ENCODE measurements at places on chromosomes 6 and 20.

DNA sequence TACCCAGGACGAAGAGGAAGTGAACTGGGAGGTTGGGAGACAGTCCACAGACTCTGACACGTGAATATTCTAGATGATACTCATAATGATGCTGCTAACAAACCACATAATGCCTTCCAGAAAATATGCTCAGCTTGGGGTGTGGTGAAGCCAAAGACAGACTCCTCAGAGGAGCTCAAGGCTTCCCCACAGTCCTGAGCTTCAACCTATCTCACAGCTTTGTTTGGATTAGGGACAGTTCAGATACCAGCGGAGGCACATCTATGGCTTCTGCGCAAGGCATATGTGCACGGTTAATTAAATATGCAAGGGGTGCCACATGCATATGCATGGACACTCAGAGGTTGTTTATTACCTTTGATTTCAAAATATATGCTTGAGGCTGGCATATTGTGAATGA, 30.7 kb upstream of the MYLIP start:
- no peak for DNase-seq

DNA sequence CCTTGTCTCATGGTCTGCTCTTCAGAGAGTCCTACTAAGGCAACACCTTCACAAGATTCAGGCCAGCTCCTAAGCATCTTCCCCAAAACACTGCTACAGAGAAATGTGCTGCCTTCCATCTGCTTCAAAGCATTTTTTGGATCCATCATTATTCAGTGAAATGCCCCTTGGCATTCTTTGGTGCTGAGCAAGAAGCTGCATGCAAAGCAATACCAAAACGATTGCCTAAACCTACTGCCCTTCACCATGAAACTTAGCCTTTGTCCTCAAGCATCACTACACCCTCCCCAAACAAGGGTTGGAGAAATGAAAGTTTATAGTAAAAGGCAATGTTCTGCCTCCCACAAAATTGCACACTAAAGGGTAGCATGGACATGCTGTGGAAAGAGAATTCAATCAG, 93.5 kb downstream of the SNAP25 start:
- DNase-seq, result no peak

DNA sequence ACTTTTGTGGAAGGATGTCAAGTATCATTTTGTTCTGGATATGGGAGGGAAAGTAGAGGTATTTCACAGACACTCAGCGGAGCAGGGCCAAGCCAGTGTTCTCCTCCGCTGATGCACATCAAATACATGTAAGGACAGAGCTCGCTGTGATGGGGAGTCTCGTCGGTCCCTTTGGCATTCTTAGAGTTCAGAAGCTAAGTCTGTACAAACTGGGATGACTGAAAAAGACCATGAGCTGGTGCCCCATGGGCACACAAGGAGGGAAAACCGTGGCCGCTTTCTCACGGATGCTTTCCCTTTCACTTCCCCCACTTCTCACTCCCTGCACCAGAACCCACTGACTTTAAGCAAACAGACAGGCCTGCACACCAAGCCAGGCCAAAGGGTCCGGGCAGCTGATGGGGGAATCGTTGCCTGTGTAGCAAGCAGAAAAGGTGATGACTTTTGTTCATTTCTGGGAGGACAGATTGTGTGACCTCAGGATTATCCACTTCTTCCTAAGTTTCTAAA, 27.7 kb upstream of the MPC1 start:
- no peak for DNase-seq

DNA sequence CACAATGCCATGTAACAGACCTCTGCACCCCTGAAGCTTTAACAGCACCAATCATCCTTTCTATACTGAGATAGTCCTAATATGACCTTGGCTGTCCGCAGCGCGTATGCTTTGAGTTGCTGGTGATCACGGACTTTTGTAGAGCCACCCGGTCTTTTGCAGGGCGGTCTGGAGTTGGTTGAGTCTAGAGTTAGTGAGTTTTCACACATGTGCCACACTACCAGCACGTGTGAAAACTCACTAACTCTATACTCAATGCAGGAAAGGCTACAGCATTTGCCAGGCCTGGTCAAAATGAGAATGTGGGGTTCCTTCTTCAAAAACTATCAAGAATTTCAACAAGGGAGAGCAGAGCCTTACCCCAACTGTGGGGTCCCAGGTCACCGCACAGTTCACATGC, 14.6 kb downstream of the AGPAT4 start:
- DNase-seq, result no peak

- no peak for DNase-seq
These were observed 153.7 kb upstream of the SNX9 start for GRCh38 chr6:157669323-157669722.
